Hepatocyte (in vitro differentiated cells): ENCODE measurements at places on chromosomes 2 and 18. TPM values are rescaled to one million over a fixed set of nuclear protein-coding genes. Genes with fewer than 3 reads are reported as not detected.

EDAR gene
- 0.12 and 0.20 TPM in 2 replicates for total RNA-seq

LRRC30 gene
- not detected in 2 replicates for total RNA-seq

STARD6 gene
- not detected in 2 replicates for total RNA-seq

DNA sequence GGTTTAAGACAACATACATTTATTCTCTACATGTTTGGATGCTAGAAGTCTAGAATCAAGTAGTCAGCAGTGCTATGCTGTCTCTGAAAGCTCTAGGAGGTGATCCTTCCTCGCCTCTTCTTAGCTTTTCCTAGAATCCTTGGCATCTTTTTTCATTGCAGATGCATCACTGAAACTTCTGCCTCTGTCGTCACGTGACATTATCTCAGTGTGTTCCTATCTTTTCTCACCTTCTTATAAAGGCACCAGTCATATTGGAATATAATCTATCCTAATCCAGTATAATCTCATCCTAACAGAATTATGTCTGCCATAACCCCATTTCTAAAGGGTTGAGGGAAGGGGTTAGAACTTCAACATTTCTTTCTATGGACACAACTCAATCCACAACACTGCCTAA, 851.2 kb upstream of the CRIM1 start:
- no peaks in the 10 kb centered on the region for H3K27me3 ChIP-seq
- no peaks in the 10 kb centered on the region for H3K4me1 ChIP-seq
- no peak overlapping the region for H3K27ac ChIP-seq
- no peaks in the 10 kb centered on the region for H3K36me3 ChIP-seq
- H3K4me3 ChIP-seq, result no peak overlapping the region
- DNase-seq, result no peak

GRCh38 chr2:237446338-237446665, 32.3 kb upstream of the COL6A3 start:
- peaks cover 3% of the 10 kb centered on the region for H3K4me1 ChIP-seq
- no peak for DNase-seq
- H3K27ac ChIP-seq, result no peak overlapping the region
- no peaks in the 10 kb centered on the region for H3K36me3 ChIP-seq
- no peaks in the 10 kb centered on the region for H3K27me3 ChIP-seq

DNA sequence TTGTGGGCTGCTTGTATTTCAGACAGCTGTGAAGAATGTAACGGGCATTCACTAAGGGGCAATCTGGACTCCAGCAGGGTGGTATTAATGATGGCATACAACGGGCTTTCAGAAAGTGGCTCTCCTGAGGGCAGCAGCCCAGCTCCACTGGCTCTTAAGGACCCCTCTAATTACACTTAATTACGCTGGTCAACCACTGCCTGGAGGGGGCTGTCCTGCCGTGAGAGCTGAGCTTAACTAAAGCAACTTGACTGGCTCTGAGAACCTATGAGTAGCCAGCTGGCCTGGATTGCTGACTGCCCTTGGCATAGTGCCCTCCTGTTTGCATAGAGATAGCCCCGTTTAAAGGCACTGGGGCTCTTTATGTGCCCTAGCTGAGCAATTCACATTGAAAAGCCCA, 3.8 kb downstream of the LIPG start:
- H3K4me1 ChIP-seq, result peaks cover 22% of the 10 kb centered on the region
- DNase-seq, result no peak
- no peak overlapping the region for H3K27ac ChIP-seq
- H3K4me3 ChIP-seq, result no peak overlapping the region

DNA sequence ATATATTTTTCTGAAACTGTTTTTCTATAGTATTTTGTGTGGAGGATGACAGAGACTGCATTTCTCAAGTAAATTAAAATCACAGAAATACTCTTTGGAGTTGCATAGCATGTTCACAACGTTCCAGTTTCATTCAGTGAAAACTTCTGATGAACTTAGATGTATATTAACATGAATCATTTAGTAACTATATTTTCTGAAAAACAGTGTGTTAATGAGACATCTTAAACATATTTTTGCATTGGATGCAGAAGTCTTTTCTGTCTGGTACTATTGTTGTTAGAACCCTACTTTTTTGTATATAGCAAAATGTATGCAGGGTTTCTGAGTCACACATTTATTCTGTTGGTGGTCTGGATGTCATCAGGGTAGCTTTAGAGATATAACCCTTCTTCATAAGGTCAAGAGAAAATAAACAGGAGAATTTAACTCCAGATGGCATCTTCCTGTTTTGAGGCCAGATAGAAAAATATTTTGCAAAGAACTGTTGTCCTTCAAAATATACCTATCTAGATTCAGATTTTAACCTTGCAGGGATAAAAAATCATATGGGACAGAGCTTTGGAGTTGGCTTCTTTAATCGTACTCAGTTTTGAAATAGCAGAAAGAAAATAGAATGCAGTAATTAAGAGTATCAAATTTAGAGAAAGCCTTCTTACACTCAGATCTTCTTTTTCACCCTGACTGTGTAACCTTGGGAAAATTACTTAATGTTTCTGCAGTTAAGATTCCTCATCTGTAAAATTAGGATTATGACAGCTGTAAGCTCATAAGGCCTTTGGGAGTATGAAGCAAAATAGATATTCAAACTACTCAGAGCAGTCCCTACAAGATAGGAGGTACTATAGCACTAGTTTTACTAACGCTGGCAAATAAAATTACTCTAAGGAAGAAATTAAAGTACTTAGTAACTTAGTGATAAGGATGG, 5.3 kb downstream of the COL3A1 start:
- no peaks in the 10 kb centered on the region for H3K27me3 ChIP-seq
- no peak for DNase-seq
- no peaks in the 10 kb centered on the region for H3K36me3 ChIP-seq
- H3K27ac ChIP-seq, result peak overlapping the region; percentile 98
- no peaks in the 10 kb centered on the region for H3K4me1 ChIP-seq

FBLN7 gene
- total RNA-seq, result 1.1 and 1.6 TPM in 2 replicates

DNA sequence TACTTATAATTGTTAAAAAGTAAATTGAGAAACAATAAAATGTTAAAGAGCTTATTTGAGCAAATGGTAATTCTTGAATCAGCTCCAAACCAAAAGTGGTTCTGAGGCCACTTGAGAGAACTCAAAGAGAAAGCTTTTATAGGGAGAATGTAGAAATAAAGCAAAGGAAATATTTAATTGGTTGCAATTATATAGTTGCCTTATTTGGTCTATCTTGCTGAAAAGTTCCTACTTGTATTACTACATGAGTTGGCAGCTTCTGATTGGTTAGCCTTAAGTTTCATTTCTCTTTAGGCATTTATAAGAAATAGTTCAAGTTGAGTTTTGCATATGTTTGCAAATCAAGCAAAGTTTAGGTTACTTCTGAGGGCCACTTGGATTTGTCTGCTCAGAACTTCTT, 38.1 kb downstream of the SCN2A start:
- H3K27me3 ChIP-seq, result no peaks in the 10 kb centered on the region
- no peaks in the 10 kb centered on the region for H3K4me1 ChIP-seq
- no peak overlapping the region for H3K4me3 ChIP-seq

DNA sequence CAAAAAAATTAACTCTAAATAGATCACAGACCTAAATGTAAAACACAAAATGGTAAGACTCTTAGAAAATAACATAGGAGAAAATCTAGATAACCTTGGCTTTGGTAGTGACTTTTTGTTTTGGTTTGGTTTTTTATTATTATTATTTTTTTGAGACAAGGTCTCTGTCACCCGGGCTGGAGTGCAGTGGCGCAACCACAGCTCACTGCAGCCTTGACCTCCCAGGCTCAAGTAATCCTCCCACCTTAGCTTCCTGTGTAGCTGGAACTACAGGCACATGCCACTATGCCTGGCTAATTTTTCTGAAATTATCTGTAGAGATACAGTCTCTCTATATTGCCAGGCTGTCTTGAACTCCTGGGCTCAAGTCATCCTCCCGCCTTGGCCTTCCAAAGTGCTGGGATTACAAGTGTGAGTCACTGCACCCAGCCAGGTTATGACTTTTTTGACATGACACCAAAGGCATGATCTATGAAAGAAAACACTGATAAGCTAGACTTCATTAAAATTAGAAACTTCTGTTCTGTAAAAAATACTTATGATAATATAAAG, 88.0 kb downstream of the HNRNPLL start:
- peak overlapping the region; percentile 69 for H3K27ac ChIP-seq
- DNase-seq, result no peak
- no peaks in the 10 kb centered on the region for H3K36me3 ChIP-seq

- H3K4me3 ChIP-seq, result no peak overlapping the region
- H3K27ac ChIP-seq, result peak overlapping the region; percentile 73
- no peaks in the 10 kb centered on the region for H3K4me1 ChIP-seq
These were observed 10.9 kb downstream of the GNLY start for GRCh38 chr2:85704800-85705679.

GRCh38 chr2:60424233-60424632, 129.2 kb downstream of the BCL11A start:
- no peaks in the 10 kb centered on the region for H3K4me1 ChIP-seq
- H3K27me3 ChIP-seq, result no peaks in the 10 kb centered on the region
- no peak for DNase-seq
- H3K4me3 ChIP-seq, result no peak overlapping the region

SYT4 gene
- total RNA-seq, result 1.7 TPM in 2 replicates
